ENCODE measurements at places on chromosomes 5 and 9.

- DNase-seq = no peak
Observed at GRCh38 chr5:123756318-123756665, 244.3 kb downstream of the CSNK1G3 start.

DNA sequence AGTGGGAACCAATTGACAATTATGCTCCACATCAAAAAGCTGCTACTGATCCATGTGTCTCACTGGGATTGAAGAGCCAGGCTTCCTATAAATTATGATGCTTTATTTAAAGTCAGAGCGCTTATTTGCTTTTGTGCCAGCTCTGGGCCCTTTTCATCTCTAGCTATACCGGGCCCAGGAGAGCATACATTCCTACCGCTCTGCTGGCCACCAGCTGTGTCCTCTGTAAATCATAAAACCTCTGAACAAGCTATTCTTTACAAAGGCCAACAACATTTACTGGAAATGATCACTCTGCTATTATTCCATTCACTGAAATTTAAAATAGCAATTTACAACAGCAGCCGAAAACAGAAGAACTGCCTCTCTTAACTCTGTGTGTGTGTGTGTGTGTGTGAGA, 86.6 kb downstream of the ZNF608 start:
- DNase-seq = no peak

DNA sequence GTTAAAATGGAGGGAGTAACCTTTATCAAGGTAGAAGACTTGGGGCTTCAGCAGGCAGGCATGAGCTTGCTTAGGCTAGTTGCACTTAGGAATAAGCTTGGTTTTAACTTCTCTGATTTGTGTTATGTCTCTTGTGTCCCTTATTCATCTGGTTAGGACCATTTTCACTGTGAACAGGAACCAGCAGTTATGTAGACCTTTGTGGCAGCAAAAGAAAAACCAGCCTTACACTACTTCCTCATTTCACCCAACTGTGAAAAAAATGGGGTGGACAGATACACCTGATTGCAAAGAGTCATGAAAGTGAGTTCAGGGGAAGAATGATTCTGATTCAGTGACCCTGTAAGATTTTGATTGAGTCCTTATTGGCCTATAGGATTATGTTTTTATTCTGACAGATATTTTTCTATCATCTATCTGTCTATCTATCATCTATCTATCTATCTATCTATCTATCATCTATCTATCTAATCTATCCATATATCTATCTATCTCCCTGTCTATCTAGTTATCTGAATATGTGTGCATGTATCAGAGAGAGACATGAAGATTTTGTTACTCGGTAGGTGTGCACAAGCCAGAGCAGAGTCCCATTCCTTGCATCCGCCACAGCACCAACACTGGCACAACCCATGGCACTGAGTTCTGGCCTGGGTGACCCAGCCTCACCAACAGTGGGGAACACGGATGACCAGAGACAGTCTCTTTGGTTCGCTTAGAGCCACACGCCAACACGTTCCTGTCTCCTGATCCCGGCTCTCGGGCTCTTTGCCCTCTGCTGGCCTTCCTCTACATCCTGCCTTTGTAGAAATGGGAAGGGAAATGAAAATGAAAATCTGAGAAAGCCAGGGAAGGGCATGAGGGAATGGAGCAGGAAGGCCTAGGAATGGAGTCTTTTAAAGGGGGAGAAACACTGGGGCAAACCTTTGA, 1.3 kb upstream of the ZNF366 start:
- no peak for DNase-seq

DNA sequence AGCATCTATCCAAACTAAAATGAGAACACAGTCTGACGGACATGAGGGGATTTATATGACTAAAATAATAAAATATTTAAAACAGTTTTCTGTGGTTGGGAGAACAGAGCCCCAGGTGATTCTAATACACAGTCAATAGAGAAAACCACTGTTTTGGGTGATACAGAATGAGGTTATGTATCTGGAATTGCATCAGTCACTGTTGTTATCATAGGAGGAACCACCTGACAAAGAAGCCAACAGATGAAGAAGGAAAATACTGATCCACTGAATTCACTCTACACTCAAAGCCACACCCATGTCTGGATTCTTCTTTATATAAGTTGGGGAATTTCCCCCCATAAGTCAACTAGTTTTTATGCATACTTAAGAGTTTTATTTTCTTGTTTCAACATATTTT, 799.0 kb downstream of the TLR4 start:
- DNase-seq = no peak

DNA sequence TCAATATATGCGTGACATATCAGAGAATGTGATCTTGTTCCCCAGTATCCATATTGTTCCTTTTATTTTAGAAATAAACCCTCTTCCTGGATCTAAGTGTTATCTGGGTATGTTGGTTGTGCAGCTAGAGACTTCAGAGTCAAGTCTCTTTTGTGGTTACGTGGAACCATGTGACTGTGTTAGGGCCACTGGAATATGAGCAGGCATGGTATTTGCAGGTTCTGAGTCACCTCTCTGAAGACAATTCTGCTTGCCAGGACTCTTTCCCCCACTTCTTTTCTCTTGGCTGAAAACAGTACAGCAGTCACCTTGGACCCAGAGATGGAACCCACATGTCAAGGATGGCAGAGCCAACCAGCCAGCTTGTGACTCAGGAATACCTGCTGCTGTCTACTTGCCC, 59.7 kb downstream of the ATP10B start:
- no peak for DNase-seq

- no peak for DNase-seq
Observed at GRCh38 chr5:1666221-1666620, 133.4 kb downstream of the MRPL36 start.

DNA sequence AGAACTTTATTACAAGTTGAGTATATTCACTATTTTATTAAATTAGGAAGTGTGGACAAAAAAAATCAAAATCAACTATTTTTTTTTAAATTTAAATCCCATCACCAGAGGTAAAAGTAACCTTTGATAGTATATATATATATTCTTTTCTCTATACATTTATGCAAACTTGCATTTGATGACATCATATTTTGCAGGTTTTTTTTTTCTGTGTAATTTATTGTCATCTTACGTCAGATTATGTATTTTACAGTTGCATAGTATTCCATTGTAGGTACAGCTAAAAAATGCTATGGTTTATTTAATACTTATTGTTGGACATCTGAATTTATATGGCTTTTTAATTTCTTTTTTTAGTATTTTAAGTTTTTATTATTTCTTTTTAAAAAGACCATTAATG, 25.5 kb downstream of the APC start:
- no peak for DNase-seq

GRCh38 chr9:124325816-124326215, 68.1 kb downstream of the NEK6 start:
- no peak for DNase-seq

DNA sequence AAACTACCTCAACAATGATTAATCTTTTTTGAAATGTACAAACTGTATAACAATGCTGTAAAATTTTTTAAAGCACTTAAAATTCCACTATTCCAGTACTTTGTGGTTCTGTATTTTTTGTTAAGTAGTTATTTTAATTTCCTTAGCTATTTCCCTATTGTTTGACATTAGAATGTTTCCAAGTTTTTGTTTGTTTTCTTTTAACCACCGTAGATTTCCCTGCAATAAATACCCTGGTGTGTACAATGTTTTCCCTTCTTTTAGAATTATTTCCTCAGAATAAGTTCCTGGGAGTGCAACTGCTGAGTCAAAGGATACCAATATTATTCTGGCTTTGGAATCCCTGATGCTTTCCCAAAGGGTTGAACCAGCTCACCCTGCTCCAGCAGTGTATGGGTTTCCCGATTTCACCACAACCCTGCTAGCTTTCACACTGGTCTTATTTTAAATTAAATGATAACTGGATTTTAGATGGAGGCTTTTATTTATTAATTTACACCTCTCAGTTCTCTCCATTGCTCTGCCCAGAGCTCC, 20.6 kb upstream of the ANGPTL2 start:
- no peak for DNase-seq

DNA sequence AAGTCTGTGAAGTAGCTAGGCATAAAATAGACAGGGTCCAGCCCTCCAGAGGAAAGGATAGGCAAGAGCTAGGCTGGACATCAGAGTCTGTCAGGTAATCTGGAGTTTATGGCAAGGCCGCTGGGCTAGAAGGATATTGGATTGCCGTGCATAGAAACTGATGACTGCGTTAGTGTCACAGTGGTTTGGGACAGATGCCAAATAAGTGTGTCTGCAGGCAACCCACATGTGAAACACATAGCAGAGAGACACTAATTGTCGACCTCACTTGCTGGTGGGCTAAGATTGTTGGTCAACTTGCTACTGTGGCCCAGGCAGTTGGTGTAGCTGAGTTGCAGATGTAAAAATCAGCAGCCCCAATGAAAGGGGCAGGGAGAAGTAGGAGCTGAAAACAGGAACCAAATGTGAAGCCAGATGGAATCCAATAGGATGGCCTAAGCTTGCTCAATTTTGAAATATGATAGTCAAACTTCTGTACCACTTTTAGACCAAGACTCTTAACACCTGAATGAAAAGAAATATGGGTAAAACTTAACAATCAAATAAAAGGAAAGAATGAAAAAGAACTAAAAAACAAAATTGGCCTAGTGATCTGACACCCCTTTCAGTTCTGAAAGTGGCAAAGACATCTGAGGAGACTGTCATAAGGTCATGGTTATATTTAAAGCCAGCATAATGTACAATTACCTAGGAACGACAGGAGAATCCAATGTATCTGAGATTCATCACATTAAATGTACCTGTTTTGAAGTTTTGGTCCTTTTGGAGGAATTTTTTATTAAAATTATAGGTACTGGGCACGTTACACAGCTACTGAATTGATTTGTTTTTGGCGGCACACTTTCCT, 243.3 kb upstream of the ACTBL2 start:
- DNase-seq = no peak

Data from HTR-8/SVneo (cell line).